ENCODE measurements at places on chromosomes 4 and X.

DNA sequence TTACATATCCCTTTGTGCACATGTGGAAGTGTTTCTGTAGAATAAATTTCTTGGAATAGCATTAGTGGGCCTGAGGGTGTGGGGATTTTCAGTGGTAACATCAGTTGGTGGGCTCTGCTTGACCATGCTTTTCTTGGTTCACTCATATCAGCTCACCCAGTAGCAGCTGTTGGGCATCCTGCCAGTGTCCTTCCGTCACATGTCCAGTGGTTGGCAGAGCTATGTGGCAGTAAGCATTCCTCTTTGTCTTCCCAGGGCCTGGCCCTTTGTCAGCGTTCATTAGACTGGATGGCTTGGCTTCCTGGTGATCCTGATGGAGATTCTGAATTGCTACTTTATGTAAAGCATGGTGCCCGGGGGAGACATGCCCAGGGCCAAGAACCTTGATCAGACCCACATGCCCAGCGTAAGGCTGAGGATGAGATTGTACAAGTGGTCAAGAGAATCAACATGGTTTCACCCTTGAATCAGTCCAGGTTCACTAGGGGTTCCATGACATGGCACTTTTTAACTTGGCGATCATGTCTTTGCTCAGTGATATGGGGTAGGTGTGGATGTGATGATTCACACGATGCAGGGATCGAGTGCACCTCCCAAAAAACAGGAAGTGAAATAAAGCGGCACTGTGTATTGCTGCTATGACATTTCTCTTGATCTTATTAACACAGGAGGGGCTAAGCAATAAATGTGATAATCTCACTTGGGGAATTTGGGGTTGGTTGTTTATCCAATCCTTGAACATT is 72.1 kb upstream of the IGFBP7 start:
- DNase-seq, result no peak

GRCh38 chr4:109432696-109433095 is 919 bp upstream of the SEC24B start:
- no peak for DNase-seq

DNA sequence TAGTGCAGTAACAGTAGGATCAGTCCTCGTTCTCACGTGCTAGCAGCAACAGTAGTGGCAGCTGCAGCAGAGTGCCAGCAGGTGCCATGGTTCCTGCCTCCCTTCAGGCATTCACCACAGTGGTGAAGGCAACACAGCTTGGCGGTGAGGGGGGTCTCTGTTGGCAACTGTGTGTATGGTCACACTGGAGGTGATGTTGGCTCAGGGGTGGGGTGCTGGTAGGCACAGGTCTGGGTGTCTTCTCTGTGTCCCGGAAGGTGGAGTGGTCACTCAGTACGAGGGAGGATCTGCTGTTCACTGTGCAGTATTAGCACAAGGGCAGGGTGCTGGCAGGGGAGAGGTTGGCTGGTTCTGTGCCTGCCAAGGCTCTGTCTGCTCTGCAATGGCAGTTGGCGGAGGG is 671.8 kb downstream of the CCSER1 start:
- no peak for DNase-seq

GRCh38 chr4:163071308-163071707 is 95.4 kb downstream of the NAF1 start:
- DNase-seq, result no peak

GRCh38 chr4:123806056-123806455 is 409.5 kb downstream of the SPRY1 start:
- no peak for DNase-seq

DNA sequence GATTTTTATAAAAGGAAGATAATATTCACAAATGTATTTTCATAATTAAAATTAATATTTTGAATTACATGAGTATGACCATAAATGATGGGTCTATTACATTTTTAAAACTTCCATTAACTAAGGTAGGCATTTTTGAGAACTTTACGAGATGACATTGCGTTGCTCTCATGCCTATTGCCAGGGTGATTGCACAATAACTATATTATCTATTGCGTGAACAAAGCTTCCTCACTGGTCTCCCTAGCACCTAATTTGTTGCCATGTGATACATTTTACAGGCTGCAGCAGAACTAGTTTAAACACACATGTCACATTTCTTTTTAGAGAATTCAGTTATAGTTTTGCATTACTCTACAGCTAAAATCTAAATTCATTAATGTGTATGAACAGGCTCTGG is 289.7 kb upstream of the GRID2 start:
- DNase-seq, result no peak

DNA sequence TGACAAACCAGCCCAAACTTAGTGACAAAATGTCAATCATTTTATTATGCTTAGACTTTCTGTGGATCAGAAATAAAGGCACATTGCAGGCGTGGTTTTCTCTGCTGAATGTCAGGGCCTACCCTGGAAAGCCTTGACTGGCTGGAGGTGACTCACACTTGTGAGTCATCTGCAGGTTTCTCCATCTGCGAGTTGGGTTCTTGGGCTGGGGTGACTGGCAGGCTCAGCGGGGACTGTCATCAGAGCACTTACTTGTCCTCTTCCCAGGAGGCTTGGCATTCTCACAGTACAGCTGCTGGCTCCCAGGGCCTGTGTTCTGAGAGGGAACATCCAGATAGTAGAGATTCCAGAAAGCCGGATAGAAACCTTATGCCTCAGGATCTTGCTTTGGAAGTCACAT is 153.8 kb upstream of the AGA start:
- no peak for DNase-seq

GRCh38 chr4:169253113-169253671 is 17.6 kb downstream of the SH3RF1 start:
- DNase-seq, result no peak

GRCh38 chr4:81930506-81931238 is 443.1 kb downstream of the HNRNPD start:
- DNase-seq, result no peak

- no peak for DNase-seq
These were observed 11.4 kb downstream of the ADH5 start for GRCh38 chr4:99077177-99077576.
